Fibroblast of skin of left biceps (primary cell): ENCODE measurements at places on chromosomes 3 and 15.

- DNase-seq = no peak
Observed at GRCh38 chr3:84125201-84125721, 833.5 kb upstream of the CADM2 start.

DNA sequence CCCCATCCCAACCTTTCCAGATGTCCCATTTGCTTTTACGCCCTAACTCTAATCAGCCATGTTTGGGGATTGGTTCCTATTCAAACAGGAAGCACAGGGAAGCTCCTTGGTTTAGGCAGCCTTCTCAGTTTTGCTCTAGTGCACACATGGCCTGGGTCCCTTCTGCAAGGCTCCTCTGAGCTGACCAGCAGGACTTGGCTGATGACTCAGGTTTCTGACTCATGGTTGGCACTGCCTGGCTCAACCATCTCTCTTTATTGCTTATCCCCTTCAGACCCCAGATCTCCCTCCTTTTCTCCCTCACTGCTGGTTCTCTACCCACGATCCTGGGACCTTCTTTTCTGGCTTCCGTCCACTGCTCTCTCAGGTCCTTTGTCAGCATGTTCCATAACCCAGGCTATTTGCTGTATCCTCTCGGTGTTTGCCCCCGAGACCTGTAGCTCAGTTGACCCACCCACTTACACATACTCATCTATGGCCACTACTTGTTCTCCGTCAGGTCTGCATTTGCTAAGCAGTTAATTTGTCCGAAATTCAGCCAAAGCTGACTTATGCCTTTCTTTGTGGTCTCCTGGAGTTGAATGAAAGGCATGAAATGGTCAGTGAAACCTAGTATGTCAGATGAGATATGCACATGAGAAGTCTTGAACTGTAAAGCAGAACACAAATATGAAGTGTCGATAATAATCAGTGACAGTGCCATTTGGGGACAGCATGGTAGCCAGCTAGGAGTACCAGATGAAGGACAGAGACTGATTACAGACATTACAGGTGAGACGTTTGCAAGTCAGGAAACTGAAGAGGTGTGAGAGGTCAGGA, 323.5 kb upstream of the ROPN1 start:
- DNase-seq = no peak

- peak; percentile 87 for DNase-seq
Observed at GRCh38 chr3:73530022-73530396, 94.7 kb downstream of the PDZRN3 start.

DNA sequence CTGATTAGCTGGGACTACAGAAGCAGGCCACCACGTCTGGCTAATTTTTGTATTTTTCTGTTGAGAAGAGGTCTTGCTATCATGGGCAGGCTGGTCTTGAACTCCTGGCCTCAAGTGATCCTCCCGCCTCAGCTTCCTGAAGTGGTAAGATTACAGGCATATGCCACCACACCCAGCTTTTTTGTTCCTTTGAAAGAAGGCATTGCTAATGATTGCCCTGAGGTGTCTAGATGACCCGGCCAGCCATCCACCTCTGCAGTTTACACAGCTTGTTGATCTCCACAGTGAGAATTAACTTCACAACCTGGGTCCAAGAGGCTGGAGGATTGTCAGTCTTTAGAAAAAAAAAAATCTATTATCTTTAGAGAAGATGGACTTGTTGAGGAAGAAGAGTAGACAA, 58.7 kb downstream of the SMAD3 start:
- no peak for DNase-seq

GRCh38 chr15:100762289-100762688, 117.3 kb upstream of the ALDH1A3 start:
- DNase-seq = no peak

DNA sequence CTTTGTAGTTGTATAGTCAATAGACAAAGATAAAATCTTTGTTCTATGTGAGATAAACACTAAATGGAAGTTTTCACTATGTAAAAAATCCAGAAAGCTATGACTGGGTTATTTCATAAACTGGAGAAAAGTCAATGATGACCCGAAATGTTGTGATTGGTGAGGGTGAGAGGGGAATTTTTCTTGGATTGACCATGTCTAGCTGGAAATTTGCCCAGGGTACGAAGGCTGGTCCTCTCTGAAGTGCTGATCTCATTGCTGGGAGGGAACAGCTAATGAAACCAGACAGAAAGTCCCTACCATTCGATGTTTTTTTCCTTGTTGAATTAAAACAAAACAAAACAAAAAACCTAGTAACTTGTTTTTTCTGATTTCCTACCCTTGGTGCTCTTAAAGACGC, 14.3 kb downstream of the TPRG1 start:
- DNase-seq = peak; percentile 17

- no peak for DNase-seq
Observed at GRCh38 chr3:33694944-33695343, 23.1 kb downstream of the CLASP2 start.

DNA sequence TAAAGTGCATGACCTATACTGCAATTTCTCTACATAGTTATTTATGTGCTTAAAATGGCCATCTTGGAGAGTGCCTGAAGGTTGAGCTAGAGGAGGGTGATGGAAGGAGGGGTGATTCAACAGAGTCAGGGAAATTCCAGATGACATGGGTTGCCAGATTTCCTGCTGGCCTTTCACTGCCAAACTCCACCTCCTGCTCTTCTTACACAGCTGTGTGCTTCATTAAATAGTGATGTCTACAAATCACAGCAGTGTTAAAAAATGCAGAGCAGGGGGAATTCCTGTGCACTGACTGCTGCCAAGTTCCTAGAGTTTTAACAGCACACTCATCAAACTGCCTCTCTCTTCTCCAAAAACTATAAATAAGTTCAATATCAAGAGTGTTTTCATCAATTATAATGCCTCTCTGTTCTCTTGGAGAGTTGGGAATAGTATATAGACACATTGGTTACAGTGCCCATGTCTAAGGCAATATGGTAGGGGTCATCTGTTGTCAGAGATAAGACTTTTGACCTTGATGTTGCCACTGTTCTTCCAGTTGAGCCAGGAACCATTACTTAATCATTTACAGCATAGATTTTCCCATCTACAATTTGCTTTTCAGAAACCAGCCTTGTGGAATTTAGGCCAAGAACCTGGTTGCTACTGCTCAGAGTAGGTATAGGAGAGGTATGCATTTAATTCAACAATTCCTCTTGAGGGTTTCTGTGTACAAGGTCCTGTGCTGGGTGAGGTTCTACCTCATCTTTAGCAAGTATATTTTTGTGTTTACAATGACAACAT, 79.6 kb downstream of the TP63 start:
- DNase-seq = peak; percentile 98

DNA sequence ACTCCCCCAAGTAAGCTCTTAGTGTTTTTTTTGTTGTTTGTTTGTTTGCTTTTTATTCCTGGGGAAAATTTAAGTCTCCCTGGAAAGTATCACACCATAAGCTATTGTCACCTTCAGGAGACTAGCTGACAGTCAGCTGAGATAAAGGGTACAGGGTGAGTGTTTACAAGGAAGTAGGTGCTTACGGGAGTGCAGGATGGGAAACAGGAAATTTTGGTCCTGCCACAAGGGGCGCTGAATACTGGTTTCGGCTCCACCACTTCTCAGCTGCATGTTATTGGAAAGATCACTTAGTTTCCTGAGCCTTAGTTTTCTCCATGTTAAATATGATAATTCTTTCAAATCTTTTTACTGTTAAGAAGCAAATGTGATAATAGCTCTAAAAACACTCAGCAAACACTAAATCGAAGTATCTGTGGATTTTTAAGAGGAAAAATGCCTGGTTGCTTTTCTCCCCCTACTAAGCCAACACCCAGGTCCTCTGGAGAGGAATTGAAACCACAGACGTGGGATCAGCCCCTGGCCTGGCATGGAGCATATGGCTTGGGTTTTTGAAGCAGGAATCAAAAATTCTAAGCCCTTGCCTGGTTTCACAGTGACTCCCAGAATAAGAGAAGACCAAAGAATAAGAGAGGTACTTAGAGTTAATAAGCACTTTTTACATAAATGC, 90.7 kb downstream of the SCN11A start:
- DNase-seq = no peak

DNA sequence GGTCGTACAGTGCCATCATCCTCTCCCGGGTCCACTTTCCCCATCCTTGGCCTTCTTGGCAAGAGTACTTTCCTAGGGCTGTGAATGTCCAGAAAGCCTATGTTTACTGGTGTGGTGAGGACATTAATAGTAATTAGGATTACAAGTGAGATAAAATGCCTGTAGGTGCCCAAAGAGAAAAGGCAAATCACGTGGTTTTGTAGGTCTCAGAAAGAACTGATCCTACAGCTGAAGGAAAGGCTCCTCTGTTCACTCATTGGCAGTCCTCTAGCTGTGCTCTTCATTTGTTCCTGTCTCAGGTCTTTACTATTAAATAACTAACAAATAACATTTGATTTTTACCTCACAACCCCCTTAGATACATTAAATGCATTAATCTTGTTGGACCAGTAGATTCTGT, 220.1 kb upstream of the CBLB start:
- DNase-seq = no peak

- peak; percentile 8 for DNase-seq
Observed at GRCh38 chr3:123586131-123586530, 1.3 kb upstream of the HACD2 start.

DNA sequence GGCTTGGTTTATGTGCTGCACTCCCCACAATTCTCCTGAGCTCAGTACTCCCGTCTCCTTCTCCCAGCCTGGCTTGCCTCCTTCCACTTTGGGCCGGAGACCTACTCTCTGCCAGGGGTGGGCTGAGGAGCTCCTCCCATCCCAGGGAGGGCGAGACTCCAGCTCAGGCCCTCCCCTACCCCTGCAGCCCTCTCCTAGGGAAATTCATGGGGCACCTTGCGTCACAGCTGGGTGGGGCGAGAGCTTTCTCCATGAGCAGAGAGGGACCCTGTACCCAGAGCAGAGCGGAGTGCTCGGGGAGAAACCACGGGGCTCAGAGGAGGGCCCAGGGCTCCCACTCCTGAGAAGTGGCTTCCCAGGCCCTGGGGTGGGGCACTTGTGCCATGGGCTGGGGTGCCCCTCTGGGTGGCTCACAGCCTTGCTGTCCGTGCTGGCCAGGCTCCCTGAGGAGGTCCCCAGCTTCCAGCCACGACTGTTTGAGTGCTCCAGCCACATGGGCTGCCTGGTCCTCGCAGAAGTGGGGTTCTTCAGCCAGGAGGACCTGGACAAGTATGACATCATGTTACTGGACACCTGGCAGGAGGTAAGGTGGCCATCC, 13.3 kb downstream of the VILL start:
- no peak for DNase-seq

DNA sequence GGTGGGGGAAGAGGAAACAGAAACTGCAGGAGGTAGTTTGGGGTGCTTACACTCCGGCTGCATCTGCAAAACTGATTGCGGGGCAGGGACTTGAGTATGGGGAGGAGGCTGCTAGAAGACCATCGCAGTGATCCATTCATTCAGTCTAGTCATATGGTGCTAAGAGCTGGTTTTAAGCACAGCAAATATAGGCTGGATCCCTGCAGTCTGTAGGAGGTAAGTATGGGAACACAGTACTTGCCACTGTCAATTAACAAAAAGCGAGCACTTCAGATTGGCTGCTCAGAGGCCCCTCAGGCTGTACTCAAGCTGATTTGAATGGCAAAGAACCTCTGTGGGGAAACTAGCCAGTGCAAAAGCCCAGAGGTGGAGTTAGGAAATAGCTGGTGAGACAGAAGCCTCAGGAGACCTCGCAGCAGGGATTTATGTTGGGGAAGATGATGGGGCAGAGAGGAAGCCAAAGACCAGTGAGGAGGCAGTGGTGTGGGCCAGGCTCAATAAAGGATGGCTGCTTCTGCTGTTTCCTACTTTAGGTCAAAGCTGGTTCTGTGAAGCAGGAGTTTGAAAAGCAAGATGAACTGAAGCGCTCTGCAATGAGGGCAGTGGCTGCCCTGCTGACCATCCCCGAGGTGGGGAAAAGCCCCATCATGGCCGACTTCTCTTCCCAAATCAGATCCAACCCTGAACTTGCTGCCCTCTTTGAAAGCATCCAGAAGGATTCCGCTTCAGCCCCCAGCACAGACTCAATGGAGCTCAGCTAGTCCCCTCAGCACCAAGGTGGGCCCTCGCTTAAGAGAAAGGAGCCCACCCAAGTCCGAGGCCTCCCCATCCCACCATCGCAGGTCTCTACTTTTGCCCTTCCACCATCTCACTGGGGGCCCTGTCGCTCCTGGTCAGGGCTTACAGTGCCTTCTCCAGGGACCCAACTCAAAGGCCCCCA, 7.9 kb downstream of the RPL32 start:
- no peak for DNase-seq

DNA sequence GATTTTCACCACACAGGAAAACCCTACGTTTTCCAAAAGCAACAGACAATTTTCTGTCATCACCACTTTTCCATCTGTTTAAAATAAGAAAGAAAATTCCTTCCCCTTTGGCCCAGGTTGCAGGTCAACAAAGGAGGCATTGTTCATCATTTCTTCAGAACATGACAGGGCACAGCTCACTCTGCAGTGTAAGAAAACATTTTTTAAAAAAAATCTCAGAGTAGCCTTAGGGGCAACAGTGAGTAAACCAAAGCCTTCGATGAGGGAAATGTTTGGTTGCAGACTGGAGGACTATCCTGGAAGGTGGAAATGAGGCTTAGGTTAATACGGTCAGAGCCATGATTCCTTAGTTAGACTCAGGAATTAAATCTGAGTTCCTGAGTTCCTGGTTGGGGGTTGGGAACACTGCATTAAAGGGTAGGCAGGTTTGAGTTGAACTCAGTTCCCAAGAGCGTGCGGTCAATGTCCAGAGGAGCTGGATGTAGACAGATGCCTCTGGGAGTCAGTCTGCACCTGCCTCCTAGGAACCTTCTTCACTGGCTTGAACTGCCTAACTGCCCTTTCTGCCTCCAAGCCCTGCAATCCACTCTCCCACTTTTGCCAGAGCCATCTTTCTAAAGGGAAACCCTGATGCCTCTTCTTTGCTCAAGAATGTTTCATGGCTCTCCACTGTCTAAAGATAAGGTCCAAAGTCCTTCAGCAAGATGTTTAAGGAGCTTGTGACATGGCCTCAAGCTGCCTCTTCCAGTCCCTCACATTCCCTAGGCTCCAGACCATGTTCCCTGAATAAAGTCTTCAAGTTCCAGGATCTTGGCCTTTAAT, 3.3 kb upstream of the HES1 start:
- no peak for DNase-seq

DNA sequence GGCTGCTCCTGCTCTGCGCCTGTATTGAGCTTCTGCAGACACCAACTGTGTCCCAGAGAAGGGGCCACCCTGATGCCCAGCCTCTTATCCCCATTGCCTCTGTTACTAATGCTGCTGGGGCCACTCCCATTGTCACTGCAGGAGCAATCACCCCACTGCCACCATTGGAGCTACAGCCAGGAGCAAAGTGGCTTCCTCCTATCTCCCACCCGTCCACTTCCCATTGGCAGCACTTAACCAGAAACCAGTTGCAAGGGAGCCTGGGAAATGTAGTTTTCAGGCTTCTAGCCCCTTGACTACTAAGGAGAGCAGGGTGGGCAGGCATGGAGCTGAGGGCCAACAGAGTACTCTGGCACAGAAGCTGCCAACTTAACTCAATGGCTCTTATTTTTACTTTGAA, 55.9 kb upstream of the KLF13 start:
- DNase-seq = no peak

DNA sequence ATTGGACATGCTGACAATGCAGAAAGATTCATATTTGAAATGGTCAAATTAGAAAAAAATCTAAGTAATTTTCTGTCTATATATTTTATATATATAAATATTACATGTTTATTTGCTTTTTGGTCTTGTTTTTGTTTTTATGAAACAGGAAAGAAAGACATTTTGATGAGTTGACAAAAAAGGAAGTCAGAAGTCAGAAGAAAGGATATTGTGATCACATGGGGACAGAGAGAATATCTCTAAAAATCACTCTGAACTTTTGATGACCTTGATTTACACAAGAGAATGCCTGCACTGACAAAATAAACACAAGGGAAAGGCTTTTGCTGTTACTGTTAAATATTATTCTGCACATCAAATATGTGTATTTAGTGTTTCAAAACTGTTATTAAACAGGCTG, 811.2 kb downstream of the SI start:
- no peak for DNase-seq

- DNase-seq = no peak
Observed at GRCh38 chr15:35496585-35496984, 49.4 kb downstream of the DPH6 start.
